ENCODE measurements at places on chromosomes 13 and 19.

GRCh38 chr13:79711631-79712030 lies 230.7 kb downstream of the NDFIP2 start:
- DNase-seq, result no peak

GRCh38 chr19:3985643-3986259 lies 488 bp upstream of the EEF2 start:
- no peak for DNase-seq

DNA sequence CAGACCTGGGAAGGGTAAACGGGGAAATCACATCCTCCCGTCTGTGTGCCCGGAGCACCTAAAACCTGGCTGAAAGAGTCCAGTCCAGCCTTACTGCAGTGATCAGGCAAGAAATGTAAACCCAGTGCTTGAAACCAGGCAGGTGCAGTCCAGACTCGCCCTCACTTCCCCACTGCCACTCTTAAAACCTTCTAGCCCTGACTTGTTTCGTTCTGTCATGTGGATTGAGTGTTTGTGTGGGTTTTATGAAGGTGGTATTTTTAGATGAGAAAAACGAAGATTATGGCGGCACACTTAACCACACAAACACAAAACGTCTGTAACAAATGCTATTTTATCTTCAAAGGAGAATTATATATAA lies 839 bp upstream of the CKAP2 start:
- peak; percentile 39 for DNase-seq

DNA sequence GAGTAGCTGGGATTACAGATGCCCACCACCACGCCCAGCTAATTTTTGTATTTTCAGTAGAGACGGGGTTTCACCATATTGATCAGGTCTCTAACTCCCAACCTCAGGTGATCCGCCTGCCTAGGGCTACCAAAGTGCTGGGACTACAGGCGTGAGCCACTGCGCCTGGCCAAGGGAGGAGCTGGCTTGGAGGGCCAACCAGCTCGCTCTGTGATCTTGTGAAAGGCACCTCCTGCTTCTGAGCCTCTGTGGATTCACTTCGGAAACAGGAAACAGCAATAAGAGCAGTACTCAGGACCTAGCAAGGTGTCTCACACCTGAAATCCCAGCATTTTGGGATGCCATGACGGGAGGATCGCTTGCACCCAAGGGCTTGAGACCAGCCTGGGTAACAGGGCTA lies 2.0 kb upstream of the ELL start:
- DNase-seq, result no peak

GRCh38 chr13:53800011-53800410 lies 771.4 kb downstream of the OLFM4 start:
- DNase-seq, result no peak

- DNase-seq, result peak; percentile 48
These were observed at the start of gene USP12 for GRCh38 chr13:27171244-27171826. TSS of gene USP12 (minus strand) at chr13:27171811. CDS start at chr13:27171639, 172 bp downstream.

GRCh38 chr19:39403331-39404312 lies 3.0 kb upstream of the ZFP36 start:
- DNase-seq, result peak; percentile 82

- DNase-seq, result no peak
These were observed 1.4 kb downstream of the SUGP2 start for GRCh38 chr19:19031891-19032290.

- DNase-seq, result no peak
These were observed 181.5 kb upstream of the TSHZ3 start for GRCh38 chr19:31530781-31531180.

- no peak for DNase-seq
These were observed 545.3 kb upstream of the PCDH20 start for GRCh38 chr13:61960981-61961380.

GRCh38 chr19:6374711-6375410 lies 872 bp downstream of the PSPN start:
- no peak for DNase-seq

DNA sequence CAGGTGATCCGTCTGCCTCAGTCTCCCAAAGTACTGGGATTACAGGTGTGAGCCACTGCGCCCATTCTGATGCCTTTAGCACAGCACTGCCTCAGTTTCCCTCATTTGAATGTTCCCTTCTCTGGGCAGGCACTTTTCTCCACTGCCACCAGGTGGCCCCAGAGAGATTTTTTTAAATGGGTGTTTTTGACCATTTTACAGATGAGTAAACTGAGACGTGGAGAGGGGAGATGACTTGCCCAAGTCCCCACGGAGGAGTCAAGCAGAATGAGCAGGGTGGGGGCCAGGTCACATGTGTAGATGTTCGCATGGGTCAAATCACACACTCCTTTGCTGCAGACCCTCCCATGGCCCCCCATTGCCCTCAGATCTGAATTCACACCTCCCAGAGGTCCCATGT lies 3.2 kb upstream of the PDE4C start:
- DNase-seq, result no peak

DNA sequence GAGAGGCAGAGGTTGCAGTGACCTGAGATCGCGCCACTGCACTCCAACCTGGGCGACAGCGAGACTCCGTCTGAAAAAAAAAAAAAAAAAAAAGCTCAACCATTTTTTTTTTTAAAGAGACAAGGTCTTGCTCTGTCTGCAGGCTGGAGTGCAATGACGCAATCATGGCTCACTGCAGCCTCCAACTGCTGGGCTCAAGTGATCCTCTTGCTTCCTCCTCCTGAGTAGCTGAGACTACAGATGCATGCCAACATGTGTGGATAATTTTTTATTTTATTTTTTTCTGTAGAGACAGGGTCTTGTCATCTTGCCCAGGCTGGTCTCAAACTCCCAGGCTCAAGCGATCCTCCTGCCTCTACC lies 10.3 kb downstream of the EHD2 start:
- no peak for DNase-seq

GRCh38 chr19:18074192-18074591 lies 12.5 kb downstream of the IL12RB1 start:
- no peak for DNase-seq

- DNase-seq, result no peak
These were observed 18.8 kb upstream of the GAS6 start for GRCh38 chr13:113882716-113883115.

GRCh38 chr13:103794526-103794925 lies 728.3 kb upstream of the SLC10A2 start:
- DNase-seq, result no peak

GRCh38 chr13:40127476-40127875 lies 472.0 kb downstream of the COG6 start:
- no peak for DNase-seq

GRCh38 chr19:17581211-17581874 lies 25.9 kb downstream of the COLGALT1 start:
- DNase-seq, result no peak

- peak; percentile 84 for DNase-seq
These were observed 423.4 kb downstream of the ITGBL1 start for GRCh38 chr13:101875717-101876393.

GRCh38 chr13:41554626-41555386 lies 97.5 kb downstream of the RGCC start:
- no peak for DNase-seq

DNA sequence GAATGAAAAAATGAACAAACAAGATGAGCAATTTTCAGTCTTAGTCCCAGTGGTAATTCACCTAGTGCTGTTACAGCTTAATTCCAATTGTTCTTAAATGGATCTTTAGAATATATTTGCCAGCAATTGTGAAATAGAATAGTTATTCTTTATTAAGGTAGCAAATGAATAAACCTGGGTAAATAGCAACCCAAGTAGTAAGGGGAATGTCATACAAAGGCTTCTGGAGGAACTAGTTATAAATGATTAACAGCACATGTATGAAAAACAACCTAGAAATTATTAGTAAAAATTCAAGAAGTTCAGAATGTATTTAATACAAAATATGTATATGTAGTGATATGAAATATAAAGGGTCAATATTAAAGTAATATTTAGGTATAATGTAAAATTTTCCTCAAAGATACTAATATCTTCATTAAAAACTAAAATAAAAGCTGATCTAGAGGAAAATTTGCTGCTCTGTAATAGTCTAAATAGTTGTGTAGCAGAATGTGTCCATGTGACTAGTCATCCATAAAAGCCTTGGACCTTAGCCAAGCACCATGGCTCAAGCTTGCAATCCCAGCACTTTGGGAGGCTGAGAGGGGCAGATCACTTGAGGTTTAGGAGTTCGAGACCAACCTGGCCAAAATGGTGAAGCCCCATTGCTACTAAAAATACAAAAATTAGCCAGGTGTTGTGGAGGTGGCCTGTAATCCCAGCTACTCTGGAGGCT lies 535.9 kb upstream of the ATXN8OS start:
- DNase-seq, result no peak

- no peak for DNase-seq
These were observed 5.8 kb downstream of the RPL21 start for GRCh38 chr13:27257233-27257568.

Measured in COR-L47 (cell line).